Pancreas (tissue), 10 donors: ENCODE measurements at places on chromosomes 1 and 21. TPM values are rescaled to one million over a fixed set of nuclear protein-coding genes. Genes with fewer than 3 reads are reported as not detected.

DNA sequence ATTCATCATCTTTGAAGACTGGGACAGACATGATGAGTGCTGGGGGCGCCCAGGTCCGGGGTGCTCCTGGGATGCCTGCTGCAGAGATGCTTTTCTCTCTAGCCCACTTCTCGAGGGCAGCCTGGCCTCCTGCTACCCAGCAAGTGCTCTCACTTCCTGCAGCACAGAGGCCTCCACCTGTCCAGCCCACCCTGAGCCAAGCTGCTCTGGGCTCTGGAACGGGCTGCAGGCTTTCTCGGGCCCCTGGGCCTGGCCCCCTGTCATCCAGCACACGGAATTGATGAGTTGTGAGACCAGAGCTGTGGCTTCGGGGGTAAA is 469.5 kb upstream of the VAMP3 start:
- no peaks in the 10 kb centered on the region for H3K36me3 ChIP-seq
- H3K4me1 ChIP-seq = no peaks in the 10 kb centered on the region
- no peak overlapping the region for H3K4me3 ChIP-seq
- no peak overlapping the region for H3K27ac ChIP-seq

Gene OR2T33
- not detected for total RNA-seq

Gene RHBG
- 0.52 TPM for total RNA-seq

- H3K36me3 ChIP-seq = no peaks in the 10 kb centered on the region
- no peaks in the 10 kb centered on the region for H3K27me3 ChIP-seq
- no peak for DNase-seq
- H3K4me3 ChIP-seq = no peak overlapping the region
- H3K27ac ChIP-seq = no peak overlapping the region
- no peaks in the 10 kb centered on the region for H3K4me1 ChIP-seq
Observed at GRCh38 chr1:53340660-53341520, 13.0 kb upstream of the LRP8 start.

Gene EPHB2
- 6.2 TPM for total RNA-seq

DNA sequence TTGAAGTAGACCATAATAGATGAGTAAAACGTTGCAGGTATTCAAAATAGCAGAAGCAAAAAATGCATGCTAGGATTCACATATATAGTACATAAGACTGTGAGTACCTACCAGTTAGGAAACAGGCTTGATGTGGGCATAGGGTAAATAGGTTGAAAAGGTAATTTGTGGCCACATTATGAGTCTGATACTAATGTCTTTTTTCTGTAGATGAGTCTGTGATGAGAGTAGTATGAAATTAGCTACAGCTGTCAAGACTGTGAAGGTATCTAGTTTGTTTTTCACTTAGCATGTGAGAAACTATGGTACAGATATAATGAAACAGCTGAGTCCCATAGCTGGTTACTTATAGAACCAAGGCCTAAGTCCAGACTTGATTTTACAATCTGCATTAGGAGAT is 12.4 kb upstream of the SPATA1 start:
- H3K27ac ChIP-seq = no peak overlapping the region
- H3K4me1 ChIP-seq = no peaks in the 10 kb centered on the region
- H3K27me3 ChIP-seq = no peaks in the 10 kb centered on the region
- H3K4me3 ChIP-seq = no peak overlapping the region

Gene S100A9
- 3.9 TPM for total RNA-seq

- no peaks in the 10 kb centered on the region for H3K27me3 ChIP-seq
- H3K27ac ChIP-seq = no peak overlapping the region
- H3K4me1 ChIP-seq = no peaks in the 10 kb centered on the region
- no peak overlapping the region for H3K4me3 ChIP-seq
- DNase-seq = no peak
Observed at GRCh38 chr1:235822685-235823084, 44.0 kb downstream of the LYST start.

DNA sequence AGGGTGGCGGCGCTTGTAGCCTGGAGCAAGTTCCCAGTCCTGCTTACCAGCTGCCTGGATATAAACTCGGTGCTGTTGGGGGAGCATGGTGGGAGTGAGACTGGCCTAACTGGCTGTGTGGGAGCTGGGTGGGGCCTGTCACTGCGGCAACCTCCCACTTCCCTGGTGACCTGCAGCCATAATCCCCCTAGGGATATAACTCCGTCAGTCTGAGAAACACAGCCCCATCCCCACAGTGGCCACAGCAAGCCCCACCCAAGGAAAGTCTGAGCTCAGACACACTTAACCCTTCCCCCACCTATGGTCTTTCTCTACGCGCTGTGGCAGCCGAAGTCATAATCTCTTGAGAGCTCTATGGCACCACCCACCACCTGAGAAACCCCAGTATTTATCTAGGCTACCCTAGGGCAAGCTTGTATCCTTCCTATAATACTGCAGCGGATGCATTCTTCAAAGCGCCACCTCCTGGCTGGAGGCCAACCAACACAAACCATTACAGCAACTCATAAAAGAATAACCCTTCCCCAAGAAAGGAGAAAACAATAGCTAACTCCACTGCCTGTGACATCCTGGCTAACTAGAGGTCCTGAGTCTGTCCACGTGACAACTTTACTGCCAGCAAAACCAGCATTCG is 57.4 kb downstream of the ZNF648 start:
- no peak overlapping the region for H3K27ac ChIP-seq
- H3K4me1 ChIP-seq = no peaks in the 10 kb centered on the region
- DNase-seq = no peak
- H3K36me3 ChIP-seq = no peaks in the 10 kb centered on the region

Gene RNF11
- total RNA-seq = 28.1 TPM

DNA sequence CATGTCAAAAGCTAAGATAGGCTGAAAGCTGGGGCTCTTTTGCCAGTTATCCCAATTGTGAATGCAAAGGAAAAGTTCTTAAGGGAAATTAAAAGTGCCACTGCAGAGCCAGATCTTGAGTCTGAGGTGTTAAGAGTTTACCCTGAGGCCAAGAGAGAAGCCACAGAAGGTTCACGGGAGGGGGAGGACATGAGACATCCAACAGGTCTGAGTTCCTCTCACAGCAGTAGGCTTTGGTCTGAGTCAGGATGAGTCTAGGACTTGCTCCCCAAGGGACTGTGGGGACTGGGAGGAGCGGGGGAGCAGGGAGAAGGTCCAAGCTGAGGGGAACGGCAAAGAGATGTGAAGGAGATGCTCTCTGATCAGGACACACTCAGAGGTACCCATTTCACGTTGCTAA is 411.2 kb upstream of the CAMK1G start:
- no peak overlapping the region for H3K4me3 ChIP-seq
- peaks cover 10% of the 10 kb centered on the region for H3K4me1 ChIP-seq
- H3K36me3 ChIP-seq = no peaks in the 10 kb centered on the region
- no peak for DNase-seq

- H3K27me3 ChIP-seq = no peaks in the 10 kb centered on the region
- H3K36me3 ChIP-seq = no peaks in the 10 kb centered on the region
- no peak overlapping the region for H3K27ac ChIP-seq
- no peak for DNase-seq
- H3K4me1 ChIP-seq = no peaks in the 10 kb centered on the region
Observed at GRCh38 chr1:113732802-113733201, 26.5 kb downstream of the PHTF1 start.

- H3K27ac ChIP-seq = no peak overlapping the region
- H3K36me3 ChIP-seq = no peaks in the 10 kb centered on the region
- H3K4me3 ChIP-seq = no peak overlapping the region
- DNase-seq = no peak
- no peaks in the 10 kb centered on the region for H3K4me1 ChIP-seq
Observed at GRCh38 chr1:206774093-206774492, 1.8 kb upstream of the IL10 start.

DNA sequence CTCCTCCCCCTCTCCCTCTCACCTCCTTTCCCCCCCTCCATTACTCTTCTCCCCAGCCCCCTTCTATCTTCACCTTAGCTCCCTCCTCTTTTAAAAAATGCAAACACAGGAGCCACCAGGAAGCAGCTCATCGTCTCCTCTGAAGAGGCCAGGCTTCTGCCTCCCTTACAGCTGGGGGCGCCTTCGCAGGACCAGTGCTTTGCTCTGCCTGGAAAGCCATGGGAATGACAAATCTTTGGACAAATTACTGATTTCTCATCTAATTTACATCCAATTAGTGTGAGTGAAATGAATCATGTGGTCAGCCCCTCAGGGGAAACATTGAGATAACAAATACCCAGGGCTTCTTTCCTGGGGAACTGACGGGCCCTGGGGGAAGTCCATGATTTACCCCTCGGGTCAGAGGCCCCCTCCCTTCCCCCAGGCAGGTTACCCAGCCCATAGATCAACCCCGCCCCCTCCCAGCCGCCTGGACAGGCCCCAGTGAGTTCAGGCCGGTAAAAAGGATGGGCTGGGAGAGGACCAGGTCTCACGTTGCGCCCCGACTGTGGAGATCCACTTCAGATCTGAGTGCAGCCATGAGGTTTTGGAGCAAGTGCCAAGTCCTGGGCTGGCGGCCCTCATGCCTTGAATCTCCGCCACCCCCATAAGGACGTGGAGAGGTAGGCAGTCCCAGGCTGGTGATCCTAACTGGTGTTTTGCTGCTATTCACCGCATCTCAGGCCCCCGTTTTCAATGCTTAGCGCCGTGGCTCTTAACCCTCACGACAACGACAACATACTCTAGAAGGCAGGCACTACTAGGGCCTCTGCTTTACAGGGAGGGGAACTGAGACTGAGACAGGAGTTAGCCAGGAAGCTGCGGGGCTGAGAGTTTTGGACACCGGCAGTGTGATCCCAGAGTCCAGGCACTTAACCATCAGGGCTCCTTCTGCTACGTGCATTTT is 300.8 kb downstream of the RRAGC start:
- no peak for DNase-seq
- H3K36me3 ChIP-seq = no peaks in the 10 kb centered on the region
- no peaks in the 10 kb centered on the region for H3K4me1 ChIP-seq
- no peak overlapping the region for H3K27ac ChIP-seq

GRCh38 chr1:176903474-176903873 is 261.0 kb downstream of the ASTN1 start:
- no peak overlapping the region for H3K4me3 ChIP-seq
- H3K4me1 ChIP-seq = no peaks in the 10 kb centered on the region
- no peaks in the 10 kb centered on the region for H3K27me3 ChIP-seq

- H3K4me3 ChIP-seq = no peak overlapping the region
- H3K4me1 ChIP-seq = no peaks in the 10 kb centered on the region
- no peak for DNase-seq
- no peak overlapping the region for H3K27ac ChIP-seq
- no peaks in the 10 kb centered on the region for H3K27me3 ChIP-seq
Observed at GRCh38 chr1:43144237-43144636, 27.9 kb downstream of the EBNA1BP2 start.

DNA sequence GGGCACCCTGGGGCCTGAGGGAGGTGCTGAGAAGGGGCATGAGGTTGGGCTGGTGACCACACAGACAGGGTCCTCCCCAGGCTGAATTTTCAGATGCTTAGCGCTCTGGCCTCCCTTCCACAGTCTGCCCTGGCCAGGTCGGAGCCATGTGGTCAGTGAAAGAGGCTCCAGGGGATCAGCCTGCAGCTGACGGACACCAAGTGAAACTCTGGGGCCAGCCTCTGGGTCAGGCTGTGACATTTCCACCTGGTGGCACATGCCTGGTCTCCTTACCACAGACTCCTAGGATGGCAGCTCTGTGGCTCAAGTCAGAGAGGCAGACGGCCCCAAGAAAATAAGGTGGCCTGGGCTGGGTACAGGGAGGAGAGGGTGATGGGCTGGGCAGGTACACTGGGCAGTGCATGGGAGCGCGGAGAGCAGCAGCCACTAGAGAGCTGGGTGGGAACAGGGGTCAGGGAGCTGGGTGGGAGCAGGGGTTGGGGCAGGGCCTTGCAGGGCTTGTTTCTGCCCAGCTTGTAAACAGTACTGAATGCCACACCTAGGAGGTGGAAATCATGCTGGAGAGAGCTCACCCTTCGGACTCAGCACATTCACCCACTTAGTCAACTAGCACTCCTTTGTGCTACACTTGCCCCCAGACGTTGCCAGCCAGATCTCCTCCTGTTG is 20.7 kb upstream of the ADARB1 start:
- H3K4me3 ChIP-seq = no peak overlapping the region
- H3K27ac ChIP-seq = no peak overlapping the region
- no peaks in the 10 kb centered on the region for H3K4me1 ChIP-seq
- H3K36me3 ChIP-seq = no peaks in the 10 kb centered on the region
- H3K27me3 ChIP-seq = no peaks in the 10 kb centered on the region

DNA sequence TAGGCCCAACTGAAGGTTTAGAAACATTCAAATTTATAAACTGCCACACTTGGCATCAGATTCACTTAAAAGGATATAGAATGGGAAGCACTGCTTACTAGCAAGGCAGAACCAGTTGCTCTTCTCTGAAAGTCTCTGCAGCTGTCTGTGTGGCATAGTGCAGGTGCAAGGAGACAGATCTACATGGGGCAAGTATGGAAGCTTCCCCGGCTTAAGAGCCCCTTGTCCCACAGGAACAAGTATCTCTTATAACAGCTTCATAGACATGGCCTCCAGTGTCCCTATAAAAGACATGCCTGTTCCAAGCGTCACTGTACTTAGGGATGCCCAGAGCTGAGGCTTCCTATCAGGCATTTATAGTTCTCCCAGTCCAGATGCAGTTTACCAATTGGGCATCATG is 26.5 kb downstream of the ZBTB8B start:
- H3K27me3 ChIP-seq = no peaks in the 10 kb centered on the region
- DNase-seq = no peak
- no peaks in the 10 kb centered on the region for H3K36me3 ChIP-seq
- H3K4me3 ChIP-seq = no peak overlapping the region

- H3K4me3 ChIP-seq = no peak overlapping the region
- H3K36me3 ChIP-seq = no peaks in the 10 kb centered on the region
- H3K27ac ChIP-seq = no peak overlapping the region
- no peaks in the 10 kb centered on the region for H3K27me3 ChIP-seq
Observed at GRCh38 chr1:64834734-64835133, 89.9 kb downstream of the RAVER2 start.

DNA sequence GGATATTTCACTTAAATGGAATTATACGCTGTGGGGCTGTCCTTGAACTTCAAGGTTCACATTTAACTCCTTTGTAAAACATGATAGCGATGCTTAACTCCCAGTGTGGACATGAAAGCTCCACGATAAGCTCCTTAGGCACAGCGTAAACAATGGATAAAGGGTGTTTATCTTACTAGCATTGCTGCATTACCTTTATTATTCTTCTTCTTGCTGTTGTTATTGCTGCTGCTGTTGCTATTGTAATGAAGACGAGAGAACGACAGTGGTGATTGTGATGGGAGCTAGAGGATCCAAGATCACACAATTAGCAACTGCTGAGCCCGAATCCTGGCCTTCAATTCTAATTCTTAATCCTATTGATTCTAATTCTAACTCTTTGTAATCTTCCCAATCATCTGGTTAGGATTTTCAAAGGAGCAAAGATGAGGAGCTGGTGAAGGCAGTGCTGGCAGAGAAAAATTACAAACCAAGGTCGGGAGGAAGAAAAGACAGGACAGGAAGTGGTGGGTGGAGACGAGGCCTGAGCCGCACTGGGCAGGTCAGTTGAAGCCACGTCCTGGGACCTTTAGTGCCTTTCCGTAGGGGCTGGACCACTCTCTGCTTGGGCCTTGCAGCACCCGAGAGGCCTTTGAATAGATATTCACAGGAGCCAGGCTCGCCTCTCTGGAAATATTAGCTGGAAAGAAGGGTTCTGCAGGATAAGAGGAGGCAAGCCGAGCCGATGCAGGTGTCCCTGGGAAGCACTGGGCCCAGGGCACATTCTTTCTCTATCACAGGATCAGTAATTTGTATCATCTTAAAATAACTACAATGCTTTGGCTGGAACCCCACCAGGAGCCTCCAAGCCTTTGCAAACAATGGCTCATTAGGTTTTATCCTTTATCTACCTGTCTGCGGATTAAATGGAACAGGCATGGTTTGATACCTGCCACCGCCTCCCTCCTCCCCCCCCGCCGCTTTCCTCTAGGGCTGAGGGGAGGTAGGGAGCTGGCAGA is 571.6 kb downstream of the AJAP1 start:
- H3K27me3 ChIP-seq = no peaks in the 10 kb centered on the region
- no peaks in the 10 kb centered on the region for H3K36me3 ChIP-seq
- H3K27ac ChIP-seq = no peak overlapping the region
- H3K4me3 ChIP-seq = no peak overlapping the region
- DNase-seq = no peak

Gene CR1L
- not detected for total RNA-seq

Gene LY9
- total RNA-seq = 0.14 TPM
